Hippocampal formation (tissue), 2 donors: ENCODE measurements at places on chromosomes 12 and 14.

DNA sequence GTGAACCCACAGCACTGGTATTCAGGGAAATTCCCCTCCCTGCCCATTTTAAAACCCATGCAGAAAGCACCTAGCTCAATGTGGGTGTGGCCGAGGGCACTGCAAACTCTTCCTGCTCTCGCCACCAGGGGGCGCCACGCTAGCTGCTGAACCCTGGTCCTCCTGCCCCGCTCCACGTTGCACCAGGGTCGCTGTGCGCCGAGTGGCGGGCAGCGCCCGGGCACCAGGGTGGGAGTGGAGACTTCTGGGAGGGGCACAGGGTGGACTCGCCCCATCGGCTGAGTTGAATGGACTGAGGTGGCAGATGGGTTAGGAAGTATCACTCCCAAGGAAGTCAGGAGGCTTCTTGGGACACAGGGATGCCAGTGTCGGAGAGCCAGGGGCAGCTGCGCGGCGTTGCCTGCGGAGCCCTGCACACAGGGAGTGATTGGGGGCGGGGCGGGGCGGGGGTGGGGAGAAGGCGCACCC, 48.1 kb upstream of the BCL11B start:
- no peak for DNase-seq

DNA sequence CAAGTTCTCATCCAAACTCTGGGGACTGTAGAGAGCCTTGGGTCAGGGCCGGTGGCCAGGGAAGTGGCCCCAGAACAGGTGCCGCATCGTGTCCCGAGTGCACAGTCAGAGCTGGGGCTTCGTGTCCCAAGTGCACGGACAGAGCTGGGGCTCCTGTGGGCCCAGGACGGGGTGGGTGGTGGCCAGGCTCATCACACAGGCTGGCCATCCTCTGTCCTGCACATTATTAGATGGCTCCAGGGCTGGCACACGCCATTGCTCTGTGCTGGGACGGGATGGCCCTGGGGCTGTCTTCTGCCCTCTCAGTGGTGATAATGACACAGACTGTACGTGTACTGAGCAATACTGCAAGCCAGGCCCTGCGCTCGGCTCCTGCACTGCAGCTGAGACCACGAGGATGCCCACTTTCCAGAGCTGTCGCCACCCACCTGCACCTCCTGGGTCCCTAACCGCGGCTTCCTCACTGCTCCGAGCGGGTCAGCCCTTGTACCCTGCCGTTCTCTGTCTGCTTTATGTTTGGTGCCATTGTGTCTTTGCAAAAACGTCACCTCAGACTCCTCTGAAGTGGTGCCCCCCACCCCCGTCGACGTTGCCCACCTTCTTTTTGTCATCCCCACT, 1.9 kb downstream of the FBRSL1 start:
- DNase-seq = no peak

GRCh38 chr12:11855983-11856374, 206.5 kb downstream of the ETV6 start:
- DNase-seq = no peak

DNA sequence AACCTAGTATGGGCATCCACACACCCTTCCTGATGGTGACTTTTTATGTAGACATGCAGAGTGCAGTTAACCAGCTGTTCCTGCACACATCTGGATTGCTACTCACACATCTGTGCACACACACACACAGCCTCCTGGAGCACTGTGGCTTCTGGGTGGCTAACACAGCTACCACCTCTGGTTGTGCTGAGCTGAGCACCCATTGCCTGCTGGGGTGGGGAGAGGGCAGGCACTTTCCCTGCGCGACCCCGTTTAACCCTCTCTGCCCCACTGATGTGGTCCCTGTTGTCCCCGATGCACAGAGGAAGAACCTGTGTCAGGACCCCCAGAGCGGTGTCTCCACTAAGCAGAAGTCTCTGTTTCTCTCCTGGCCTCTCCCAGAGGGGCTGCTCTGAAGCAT, 14.4 kb upstream of the SERPINA3 start:
- DNase-seq = no peak

DNA sequence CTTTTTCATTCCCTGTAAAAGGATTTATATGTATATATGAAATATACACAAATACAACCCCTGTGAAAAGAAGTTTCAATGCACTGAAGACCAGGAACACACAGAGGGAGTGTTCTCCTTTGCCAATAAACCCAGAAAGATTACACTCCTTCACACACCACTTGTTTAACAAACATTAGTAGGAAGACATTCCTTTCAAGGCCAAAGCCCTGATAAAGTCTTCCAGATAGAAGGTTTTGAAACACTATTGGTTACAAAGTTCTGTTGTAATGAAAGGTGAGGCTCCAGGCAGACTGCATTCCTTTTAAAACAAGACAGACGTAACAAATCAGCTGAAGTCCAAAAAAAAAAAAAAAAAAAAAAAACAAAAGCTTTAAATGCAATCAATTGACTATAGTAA, 81.0 kb downstream of the PTPN21 start:
- DNase-seq = no peak

GRCh38 chr14:72812292-72812851, 81.5 kb downstream of the DPF3 start:
- peak; percentile 30 for DNase-seq

DNA sequence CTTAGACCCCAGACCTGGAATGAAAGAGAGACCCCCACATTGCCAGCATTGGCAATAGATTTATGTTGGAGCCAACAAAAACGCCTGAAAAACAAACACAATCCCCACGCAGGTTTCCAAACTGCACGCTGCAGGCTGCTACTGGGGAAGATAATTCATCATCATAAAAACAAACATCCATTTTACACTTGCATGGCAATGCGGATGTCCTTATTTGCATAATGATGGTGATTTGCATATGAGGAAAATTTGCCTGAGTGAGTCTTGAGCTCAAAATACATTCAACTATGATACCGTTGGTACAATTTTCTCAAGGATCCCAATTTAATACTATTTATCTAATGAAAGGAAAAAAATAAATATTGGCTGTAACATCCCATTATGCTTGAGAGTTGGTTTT, 33.6 kb upstream of the TMEM132D start:
- no peak for DNase-seq

- no peak for DNase-seq
Observed at GRCh38 chr12:116027551-116027821, 250.0 kb downstream of the MED13L start.

DNA sequence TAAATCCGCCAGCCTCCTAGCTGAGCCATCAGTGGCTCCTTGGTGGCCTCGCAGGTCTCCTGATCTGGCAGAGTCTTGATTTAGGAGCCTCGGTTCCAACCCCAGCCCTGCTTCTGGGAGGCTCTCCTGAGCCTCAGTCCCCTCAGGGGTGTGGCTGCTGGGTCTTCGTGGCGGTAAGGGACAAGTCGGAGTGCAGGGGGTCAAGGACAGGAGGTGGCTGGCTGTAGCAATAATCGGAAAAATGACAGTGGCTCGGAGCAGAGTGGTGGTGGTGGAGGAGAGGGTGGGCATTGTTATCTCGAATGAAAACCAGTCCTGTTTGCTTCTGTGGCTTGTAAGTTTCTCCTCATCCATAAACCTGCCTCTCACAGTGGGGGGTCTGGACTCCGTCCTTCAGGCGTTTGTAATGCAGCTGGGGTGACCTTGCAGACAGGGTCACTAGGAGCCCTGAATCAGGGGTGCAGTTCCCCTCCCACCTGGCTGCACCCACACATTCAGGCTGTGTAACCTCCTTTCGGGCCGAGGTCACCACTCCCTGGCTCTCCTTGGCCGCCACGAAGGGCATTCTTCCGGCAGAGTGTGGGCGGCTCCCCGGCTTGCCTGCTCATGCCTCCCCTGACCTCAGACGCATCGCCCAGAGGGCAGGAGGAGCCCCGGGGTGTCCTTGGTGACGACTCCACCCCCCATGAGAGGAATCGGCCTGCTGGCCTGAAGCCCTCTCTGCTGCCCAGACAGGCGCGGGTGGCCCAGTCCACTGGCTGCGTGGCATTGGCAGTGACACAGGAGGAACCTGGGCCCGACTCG, 8.1 kb downstream of the BCL7A start:
- no peak for DNase-seq

GRCh38 chr12:67370979-67371378, 101.8 kb downstream of the CAND1 start:
- no peak for DNase-seq
